NCI-H1930 (cell line): ENCODE measurements at places on chromosomes 11 and 22.
A peak's percentile ranks its signal among the peaks of the same experiment; 100 is the strongest.

DNA sequence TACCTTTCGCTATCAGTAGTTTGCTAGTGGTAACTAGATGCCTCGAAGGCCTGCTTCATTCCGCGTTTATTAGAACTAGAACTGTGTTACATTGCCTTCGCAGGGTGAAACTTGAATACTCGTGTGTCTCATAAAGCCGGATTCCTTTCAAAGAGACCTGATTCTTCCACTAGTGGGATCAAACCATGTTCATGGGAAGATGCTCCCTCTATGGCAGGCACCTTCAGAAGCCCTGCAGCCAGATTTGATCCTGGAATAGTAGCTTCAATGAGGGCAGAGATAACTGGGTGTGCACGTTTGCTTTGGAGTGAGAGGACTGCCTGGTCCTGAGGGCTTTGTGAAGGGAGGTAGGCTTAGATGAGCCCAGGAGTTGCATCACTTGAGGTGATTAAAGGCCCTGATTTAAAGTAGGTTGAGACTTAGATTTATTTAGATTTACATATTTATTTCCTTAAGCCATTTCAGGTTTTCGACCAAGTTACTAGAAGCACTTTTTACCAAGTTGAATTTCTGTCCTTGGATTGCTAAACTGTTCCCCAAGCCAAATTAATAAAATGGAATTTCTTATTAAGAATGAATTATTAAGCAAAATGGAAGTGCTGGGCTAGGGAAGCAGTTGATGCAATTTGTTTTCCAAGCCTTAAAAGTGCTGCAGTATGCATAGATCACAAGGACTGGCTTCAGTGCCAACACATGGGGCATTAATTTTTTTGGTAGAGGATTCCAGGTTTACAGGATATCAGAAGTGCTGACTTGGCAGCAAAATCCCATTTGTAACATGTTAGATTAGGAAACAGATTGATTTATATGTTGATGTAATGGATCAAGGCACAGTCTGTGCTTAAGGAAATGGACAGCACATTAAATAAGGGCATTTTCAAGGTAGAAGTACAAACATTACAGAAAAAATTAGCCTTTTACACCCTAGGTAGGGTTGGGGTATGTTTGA lies 32.9 kb downstream of the APLP2 start:
- DNase-seq = no peak

GRCh38 chr11:35855671-35856070 lies 88.2 kb upstream of the LDLRAD3 start:
- DNase-seq = no peak

- no peak for DNase-seq
Observed at GRCh38 chr22:43376765-43377547, 33.8 kb upstream of the SCUBE1 start.

GRCh38 chr11:45399166-45399565 lies 113.0 kb upstream of the SYT13 start:
- DNase-seq = no peak

DNA sequence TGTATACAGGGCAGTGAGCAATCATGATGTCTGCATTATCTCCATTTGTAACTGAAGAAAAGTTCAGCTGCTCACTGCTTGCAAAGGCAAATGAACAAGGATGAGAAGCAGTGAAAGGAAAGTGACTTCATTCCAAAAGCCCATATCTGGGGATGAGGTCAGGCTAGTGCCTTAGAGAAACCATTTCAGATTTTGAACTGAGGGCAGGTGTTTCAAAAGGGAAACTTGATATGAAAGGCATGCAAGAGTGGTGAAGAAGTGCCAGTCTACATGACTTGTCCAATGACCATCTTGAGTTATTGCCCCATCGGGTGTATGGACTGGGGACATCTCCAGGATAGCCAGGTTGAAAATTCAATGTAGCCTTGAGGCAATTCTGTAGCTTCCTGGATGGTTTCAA lies 7.3 kb upstream of the APOL4 start:
- no peak for DNase-seq

DNA sequence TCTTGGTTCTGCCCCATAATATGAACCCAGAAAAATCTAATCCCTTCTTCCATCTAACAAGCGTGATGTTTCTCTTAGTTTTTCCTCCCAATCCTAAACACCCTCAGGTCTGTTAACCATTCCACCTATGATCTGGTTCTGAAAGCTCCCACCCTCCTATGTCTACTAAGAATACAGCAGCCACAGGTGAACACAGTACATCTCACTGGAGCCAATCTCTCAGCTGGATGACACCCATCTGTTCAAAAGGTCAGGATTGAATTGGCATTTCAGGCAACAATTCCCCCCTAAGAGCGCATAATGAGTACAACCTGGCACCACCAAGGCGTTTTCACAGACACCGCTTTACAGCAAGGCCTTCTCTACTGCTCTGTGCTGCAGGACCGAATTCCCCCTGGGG lies 19.0 kb upstream of the APOA1 start:
- no peak for DNase-seq

DNA sequence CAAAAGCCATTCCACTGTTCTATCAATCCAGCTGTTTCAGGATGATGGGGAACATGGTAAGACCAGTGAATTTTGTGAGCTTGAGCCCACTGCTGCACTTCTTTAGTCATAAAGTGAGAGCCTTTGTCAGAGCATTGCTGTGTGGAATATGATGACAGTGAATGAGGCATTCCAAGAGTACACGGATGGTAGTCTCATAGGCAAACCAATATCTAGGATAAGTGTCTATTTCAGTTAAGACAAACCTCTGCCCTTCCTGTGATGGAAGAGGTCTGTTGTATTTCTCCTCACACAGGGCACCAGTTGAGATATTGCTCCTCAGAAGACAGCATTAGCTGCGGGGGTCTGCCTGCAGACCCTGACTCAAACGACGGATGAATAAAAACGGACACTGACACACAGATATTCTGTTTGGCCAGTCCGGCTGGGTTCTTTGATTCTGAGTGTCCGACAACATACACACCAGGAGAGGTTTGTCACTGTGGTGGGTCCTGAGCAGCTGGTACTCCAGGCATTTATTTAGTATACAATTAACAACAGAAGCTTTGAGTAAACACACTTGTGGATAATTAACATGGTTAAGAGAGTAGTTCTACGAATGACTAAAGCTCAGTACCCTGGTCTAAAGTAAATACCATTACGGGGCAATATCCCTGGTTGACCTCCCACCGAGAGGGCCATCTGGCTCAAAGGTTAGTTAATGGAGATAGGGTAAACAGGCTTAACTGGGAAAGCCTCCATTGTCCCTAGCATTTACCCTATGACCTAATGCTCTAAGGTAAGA lies 121.7 kb downstream of the ZNF280B start:
- no peak for DNase-seq

- peak; percentile 15 for DNase-seq
Observed at GRCh38 chr11:114738954-114739353, 60.6 kb downstream of the NXPE2 start.

DNA sequence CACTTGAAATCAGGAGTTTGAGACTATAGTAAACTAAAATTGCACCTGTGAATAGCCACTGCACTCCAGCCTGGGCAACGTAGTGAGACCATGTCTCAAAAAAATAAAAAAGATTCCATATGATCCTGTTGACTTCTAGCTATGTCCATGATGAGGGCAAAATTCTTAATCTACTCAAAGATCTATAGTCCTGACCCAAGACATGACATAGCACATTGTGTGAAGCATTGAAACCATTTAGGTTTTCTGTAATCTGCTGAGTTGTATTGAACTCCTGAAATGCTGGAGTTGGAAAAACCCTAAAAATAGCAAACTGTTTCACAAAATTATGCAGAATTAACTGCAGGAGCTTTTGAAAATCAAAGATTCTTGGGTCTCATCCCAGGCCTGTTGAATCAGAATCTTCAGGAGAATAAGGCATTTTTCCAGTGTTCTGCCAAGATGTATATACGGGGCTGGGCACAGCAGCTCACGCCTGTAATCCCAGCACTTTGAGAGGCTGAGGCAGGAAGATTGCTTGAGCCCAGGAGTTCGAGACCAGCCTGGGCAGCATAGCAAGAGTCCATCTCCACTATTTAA lies 29.8 kb upstream of the LDHA start:
- no peak for DNase-seq

GRCh38 chr11:1998290-1998689 lies 648 bp upstream of the H19 start:
- DNase-seq = no peak

- DNase-seq = no peak
Observed at GRCh38 chr11:62823677-62824076, 8.2 kb downstream of the STX5 start.

- DNase-seq = no peak
Observed at GRCh38 chr11:7494086-7494745, 8.9 kb downstream of the OLFML1 start.

DNA sequence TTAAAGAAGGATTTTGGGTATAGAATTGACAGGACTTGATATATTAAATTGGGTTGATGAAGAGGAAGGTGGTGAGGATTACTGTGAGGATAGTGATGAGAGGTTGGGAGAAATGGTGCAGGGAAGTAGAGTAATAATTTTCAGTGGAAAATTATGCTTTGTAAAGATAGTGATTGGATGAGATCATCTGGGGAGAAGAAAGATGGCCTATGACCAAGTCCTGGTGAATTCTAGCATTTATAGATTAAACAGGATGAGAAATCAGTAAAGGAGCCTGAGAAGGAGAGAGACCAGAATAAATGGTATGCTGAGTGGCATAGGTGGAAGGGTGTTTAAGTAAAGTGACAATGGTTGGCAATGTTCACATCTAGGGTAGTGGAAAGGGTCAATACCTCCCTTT lies 15.0 kb downstream of the IPO7 start:
- no peak for DNase-seq
